ENCODE measurements at places on chromosomes 7 and 10.

- DNase-seq = no peak
These were observed 69.2 kb downstream of the CPVL start for GRCh38 chr7:29077176-29077575.

DNA sequence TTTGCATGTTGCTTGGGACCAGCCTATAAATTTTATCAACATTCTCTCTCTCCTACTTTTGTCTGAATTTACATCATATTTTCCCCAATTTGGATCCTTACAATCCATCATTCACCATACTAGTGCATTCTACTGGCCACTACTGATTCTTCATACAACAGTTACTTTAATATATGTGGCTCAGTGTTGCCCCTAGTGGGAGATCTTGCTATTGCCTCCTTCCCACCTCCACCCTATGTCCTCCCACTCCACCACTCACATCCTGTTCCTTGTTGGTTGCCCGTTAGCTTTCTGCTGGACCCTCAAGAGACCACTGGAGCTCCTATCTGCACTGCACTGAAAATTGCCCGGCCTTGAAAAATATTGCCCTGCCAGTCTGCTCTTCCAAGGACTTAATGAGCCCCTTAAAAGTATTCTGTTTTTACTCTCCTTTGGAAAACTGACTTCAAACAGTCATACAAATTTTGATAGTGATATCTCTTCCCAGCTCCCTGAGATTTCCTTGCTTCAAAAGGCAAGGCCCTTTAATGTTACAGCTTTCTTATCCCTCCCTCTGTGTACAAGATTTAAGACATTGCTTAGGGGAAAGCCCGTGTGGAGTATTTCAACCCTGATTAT is 243.2 kb upstream of the TMEM229A start:
- DNase-seq = no peak

- no peak for DNase-seq
These were observed 474.6 kb downstream of the GRM8 start for GRCh38 chr7:126778101-126778500.

DNA sequence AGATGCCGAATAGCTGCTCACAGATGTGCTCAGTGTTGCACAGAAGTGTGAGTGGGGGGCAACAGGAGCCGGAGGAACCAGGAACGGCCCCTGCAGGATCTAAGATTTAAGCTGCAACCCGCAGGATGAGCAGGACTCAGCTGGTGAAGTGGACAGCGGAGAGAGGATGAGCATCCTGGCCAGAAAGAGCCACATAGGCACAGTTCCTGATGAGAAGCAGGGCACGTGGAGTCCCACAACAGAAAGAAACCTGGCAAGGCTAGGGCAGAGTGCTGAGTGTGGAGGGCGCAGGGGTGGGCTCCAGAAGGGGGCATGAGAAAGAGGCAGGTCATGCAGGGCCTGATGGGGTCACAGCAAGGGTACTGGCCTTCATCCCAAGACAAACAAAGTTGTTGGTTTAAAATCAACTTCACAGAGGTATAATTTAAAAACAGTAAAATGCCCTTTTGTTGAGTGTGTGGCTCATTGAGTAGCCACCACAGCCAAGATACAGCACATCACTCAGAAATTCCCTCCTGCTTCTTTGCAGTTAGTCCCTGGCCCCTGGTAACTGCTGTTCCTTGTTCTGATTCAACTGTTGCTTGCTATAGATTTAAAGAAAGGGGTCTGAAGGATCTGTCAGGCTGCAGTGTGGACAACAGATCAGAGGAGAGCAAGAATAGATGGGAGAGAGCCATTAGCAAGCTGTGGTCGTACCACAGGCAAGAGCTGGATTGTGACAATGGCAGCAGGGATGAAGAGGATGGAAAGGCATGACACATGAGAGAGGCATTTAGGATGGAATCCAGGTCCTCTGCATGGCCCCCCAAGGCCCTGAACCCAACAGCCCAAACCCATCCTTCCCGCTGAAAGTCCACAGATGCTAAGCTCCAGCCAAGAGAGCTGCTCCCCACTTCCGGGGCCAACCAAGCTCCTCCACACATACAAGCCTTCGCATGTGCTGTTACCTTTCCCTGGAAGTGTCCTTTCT is 53.1 kb upstream of the OSBPL3 start:
- DNase-seq = peak; percentile 25

DNA sequence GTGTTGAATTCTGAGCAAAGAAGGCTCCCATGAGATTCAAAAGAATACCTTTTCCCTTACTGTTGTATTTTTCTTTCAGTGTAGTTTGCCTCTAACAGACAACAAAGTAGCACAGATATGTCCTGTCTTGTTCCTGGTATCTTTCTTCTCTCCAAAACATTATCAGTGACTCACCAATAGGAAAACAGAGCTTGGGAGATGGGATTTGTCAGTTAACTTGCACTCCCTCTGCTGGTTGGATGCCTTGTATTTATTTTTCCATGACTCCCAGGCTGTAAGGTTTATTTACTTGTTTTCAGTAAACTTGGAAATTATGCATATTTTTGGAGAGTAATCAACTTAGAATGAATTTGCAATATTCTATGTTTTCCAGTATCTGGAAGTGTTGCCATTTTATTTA is 129.7 kb downstream of the SAMD9 start:
- DNase-seq = peak; percentile 41

- no peak for DNase-seq
These were observed 135.9 kb downstream of the KIAA1217 start for GRCh38 chr10:24344695-24345463.

GRCh38 chr7:56287429-56288138 is 171.4 kb upstream of the NUPR2 start:
- peak; percentile 5 for DNase-seq
